Colonic mucosa (tissue), 4 donors: ENCODE measurements at places on chromosomes 16 and 17. TPM values are rescaled to one million over a fixed set of nuclear protein-coding genes. Genes with fewer than 3 reads are reported as not detected.

TUBB3 gene
- 3.2 TPM for total RNA-seq

C16orf46 gene
- not detected for total RNA-seq

DOC2A gene
- total RNA-seq, result 4.8 TPM

CHD9 gene
- 66.1 TPM for total RNA-seq

MYL4 gene
- 0.69 TPM for total RNA-seq

CACNG5 gene
- 0.19 TPM for total RNA-seq

PABPN1L gene
- not detected for total RNA-seq

GLIS2 gene
- total RNA-seq, result 0.89 TPM

MYH1 gene
- total RNA-seq, result not detected

HSPB9 gene
- total RNA-seq, result not detected

FOXC2 gene
- 0.22 TPM for total RNA-seq

MSLN gene
- 1.8 TPM for total RNA-seq

LAT gene
- 7.3 TPM for total RNA-seq

CHP2 gene
- 261 TPM for total RNA-seq

NAGS gene
- 14.0 TPM for total RNA-seq

KRTAP17-1 gene
- total RNA-seq, result not detected

FOXF1 gene
- total RNA-seq, result 6.3 TPM

NACA2 gene
- total RNA-seq, result not detected

DOC2B gene
- total RNA-seq, result 1.3 TPM

RHBDF2 gene
- total RNA-seq, result 23.9 TPM

MYH2 gene
- total RNA-seq, result 0.48 TPM

DPEP3 gene
- total RNA-seq, result not detected

HOXB6 gene
- 30.0 TPM for total RNA-seq

PHB1 gene
- total RNA-seq, result 229 TPM

MEIOB gene
- 0.27 TPM for total RNA-seq

MYO15A gene
- 1.1 TPM for total RNA-seq

KCNG4 gene
- total RNA-seq, result not detected

DBNDD1 gene
- total RNA-seq, result 5.5 TPM

RCVRN gene
- not detected for total RNA-seq

CCL3 gene
- total RNA-seq, result 2.1 TPM

KRT36 gene
- not detected for total RNA-seq

NPIPB6 gene
- 0.42 TPM for total RNA-seq

PDE6G gene
- not detected for total RNA-seq

KRTAP1-1 gene
- not detected for total RNA-seq

RFFL gene
- 82.5 TPM for total RNA-seq

TEX2 gene
- 29.7 TPM for total RNA-seq

SLC16A5 gene
- total RNA-seq, result 19.4 TPM

KCNJ12 gene
- 2.2 TPM for total RNA-seq

SSTR5 gene
- 0.37 TPM for total RNA-seq

SALL1 gene
- 4.1 TPM for total RNA-seq

CRYM gene
- 10.4 TPM for total RNA-seq

RNF43 gene
- 51.2 TPM for total RNA-seq

ABCC3 gene
- 187 TPM for total RNA-seq

ASPA gene
- 2.0 TPM for total RNA-seq

FAM20A gene
- 4.1 TPM for total RNA-seq

MED31 gene
- total RNA-seq, result 15.2 TPM

TNS4 gene
- total RNA-seq, result 8.8 TPM

ENPP7 gene
- not detected for total RNA-seq

CCL1 gene
- total RNA-seq, result not detected

ABCA9 gene
- 0.54 TPM for total RNA-seq

SARM1 gene
- total RNA-seq, result 10.8 TPM

GRIN2A gene
- total RNA-seq, result 0.15 TPM

SMTNL2 gene
- total RNA-seq, result not detected

SCGB1C2 gene
- total RNA-seq, result not detected

TERB1 gene
- total RNA-seq, result 0.22 TPM

COQ9 gene
- total RNA-seq, result 104 TPM

AANAT gene
- total RNA-seq, result not detected

LHX1 gene
- not detected for total RNA-seq

KIF2B gene
- not detected for total RNA-seq

BEAN1 gene
- 0.32 TPM for total RNA-seq
